ENCODE measurements at places on chromosomes 5 and 9. TPM values are rescaled to one million over a fixed set of nuclear protein-coding genes. Genes with fewer than 3 reads are reported as not detected.

NR2F1-AS1 gene
- not detected for total RNA-seq

LRRC70 gene
- 0.73 TPM for total RNA-seq

SAXO1 gene
- not detected for total RNA-seq

COL23A1 gene
- total RNA-seq, result 0.07 TPM

TYRP1 gene
- total RNA-seq, result not detected

GLRA1 gene
- total RNA-seq, result not detected

DROSHA gene
- total RNA-seq, result 86.5 TPM

SARDH gene
- 0.54 TPM for total RNA-seq
